ENCODE measurements at places on chromosomes 12 and 14.

GRCh38 chr12:53064613-53065436, 14.4 kb downstream of the SPRYD3 start:
- DNase-seq, result no peak

DNA sequence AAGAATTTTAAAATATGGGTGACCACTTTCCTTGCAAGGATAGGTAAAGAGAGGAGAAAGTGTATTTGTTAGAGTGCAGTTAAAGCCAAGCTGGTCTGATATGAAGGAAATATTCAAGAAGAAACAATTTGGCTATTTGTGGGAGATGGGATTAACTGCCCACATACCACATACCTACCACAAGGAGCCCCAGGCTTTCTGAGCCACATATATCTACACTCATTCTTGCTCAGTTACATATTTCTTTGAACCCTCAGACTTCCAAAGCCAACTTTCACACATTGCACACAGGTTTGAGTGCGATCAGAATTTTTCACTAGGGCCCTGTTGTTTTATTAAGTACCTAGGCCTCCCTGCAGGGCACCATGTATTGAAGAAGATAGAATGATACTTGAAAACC, 330.2 kb downstream of the ZFP36L1 start:
- no peak for DNase-seq

DNA sequence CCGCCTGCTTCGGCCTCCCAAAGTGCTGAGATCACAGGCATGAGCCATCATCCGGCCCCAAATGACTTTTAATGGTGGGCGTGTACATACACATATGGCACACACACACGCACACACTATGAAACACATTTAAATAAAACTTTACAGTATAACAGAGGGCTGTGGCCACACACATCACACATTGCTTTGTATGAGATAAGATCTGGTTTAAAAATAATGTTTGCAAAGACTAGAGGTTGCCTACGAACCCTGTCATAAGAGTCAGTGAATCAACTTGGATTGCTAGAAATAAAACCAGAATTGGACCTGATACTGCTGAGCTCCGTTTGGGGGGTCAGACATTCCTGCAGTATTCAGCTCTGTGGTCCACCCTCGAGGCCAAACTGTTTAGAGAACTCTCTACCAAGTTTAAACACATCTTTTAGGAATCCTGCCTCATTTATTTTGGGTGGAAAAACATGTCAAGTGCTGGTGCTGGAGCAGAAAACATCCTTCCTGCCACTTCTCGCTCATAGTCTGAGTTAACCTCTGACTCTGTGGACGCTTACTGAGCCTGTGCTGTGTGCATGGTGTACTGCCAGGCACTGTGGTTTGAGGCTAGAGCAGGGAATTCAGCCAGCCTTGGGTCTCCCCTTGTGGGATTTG, 47.8 kb upstream of the EML1 start:
- DNase-seq, result peak; percentile 69

- no peak for DNase-seq
These were observed 122.2 kb upstream of the NAP1L1 start for GRCh38 chr12:76206677-76207072.

GRCh38 chr12:80829767-80830166, 108.0 kb downstream of the LIN7A start:
- no peak for DNase-seq

- DNase-seq, result no peak
These were observed 479.2 kb upstream of the RGS6 start for GRCh38 chr14:71452987-71453386.

DNA sequence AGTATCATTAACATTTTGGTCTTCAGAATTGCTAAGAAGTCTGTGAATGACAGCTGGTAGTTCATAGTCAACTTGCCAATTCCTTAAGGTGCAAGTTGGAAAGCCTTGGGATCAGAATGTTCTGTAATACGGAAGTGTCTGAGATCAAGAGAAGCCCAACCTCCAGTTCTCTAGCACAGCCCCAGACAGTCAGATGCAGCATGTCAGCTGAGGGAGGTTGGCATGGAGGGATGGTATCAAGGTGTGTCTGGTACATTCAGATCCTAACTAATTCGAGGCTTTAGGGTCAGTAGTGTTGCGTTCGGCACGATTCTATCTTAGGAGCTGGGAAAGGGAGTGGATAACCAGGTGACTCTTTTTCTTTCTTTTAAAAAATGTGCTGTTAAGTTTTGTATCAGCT, 38.3 kb downstream of the FNTB start:
- no peak for DNase-seq

DNA sequence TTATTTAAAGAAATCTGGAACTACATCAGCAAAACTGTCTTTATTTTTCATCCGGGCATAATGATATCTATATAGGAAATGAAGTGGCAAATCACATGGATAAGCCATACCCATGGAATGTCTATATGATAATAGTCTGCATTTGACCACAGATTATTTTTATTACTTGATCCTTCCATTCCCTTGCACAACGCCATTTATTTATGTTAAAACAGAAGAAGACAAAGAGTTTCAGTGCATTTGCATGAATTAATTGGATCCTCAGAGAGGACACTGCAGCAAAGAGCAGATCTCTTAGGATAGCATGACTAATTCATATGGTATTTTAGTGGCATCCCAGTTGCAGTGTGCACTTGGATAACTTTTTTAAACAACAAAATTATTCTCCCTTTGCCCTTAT, 345.0 kb downstream of the CCDC91 start:
- peak; percentile 6 for DNase-seq

DNA sequence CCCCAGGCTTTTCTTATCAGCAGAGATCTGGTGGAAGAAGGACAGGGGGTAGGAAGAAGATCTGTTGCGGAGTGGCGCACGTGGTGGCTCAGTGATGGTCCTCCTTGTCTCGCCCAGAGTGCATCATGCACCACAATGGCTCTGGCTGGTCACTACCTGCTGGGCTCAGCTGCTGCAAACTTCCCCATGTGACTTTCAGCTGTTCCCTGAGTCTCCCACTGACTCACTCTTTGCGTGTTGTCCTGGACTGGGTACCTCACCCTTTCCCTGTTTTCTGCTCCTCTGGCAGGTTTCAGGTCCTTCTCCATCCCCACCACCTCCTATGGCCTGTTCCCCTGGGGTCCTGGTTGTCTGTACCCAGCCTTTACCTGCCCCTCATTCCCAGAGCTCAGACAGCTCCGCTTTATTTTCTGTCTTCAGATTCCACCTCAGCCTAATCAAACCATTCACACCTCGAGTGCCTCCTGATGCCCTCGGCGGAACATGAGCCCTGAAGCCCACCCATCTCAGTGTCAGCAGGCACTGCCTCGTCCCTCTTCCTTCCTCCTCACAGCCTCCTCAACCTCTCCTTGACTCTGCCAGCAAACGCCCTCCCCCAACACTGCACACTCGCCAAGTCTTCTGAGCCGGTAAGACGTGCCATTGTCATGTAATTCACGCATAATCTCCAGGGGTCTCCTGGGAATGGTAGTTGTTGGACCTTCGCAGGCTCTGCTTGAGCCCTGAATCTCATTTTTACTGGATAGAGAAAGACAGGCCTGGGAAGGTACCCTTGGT, 1.8 kb downstream of the C1R start:
- no peak for DNase-seq

GRCh38 chr12:47817272-47818006, 2.3 kb downstream of the HDAC7 start:
- no peak for DNase-seq

- no peak for DNase-seq
These were observed 30.4 kb downstream of the RAP1B start for GRCh38 chr12:68641138-68641537.

- no peak for DNase-seq
These were observed 80.7 kb downstream of the FOXN3 start for GRCh38 chr14:89336338-89336737.

DNA sequence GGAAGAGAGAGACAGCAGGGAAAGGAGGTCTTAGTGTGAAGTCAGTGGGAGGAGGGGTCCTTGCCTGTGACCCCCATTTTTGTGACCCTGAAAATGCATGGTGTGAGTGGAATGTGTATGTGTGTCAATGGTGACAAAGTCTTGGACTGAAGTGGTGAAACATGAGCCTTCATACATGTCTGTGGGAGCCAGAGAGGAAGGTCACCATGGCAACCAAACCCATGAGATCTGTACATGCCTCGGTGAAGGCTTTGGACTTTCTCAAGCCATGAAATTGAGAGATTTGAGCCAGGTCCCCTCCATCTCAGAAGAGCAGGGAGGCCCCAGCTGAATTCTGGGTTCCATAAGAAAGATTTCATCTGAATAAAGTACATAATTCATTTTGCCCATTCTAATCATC, 108.7 kb downstream of the TTC8 start:
- no peak for DNase-seq

- no peak for DNase-seq
These were observed 48.5 kb downstream of the ADIPOR2 start for GRCh38 chr12:1739368-1739767.

GRCh38 chr12:60072911-60073310, 477.1 kb downstream of the SLC16A7 start:
- DNase-seq, result peak; percentile 6

- DNase-seq, result no peak
These were observed 20.9 kb downstream of the ZC2HC1C start for GRCh38 chr14:75090353-75090752.

GRCh38 chr12:111777345-111778045, 10.8 kb downstream of the ALDH2 start:
- no peak for DNase-seq

DNA sequence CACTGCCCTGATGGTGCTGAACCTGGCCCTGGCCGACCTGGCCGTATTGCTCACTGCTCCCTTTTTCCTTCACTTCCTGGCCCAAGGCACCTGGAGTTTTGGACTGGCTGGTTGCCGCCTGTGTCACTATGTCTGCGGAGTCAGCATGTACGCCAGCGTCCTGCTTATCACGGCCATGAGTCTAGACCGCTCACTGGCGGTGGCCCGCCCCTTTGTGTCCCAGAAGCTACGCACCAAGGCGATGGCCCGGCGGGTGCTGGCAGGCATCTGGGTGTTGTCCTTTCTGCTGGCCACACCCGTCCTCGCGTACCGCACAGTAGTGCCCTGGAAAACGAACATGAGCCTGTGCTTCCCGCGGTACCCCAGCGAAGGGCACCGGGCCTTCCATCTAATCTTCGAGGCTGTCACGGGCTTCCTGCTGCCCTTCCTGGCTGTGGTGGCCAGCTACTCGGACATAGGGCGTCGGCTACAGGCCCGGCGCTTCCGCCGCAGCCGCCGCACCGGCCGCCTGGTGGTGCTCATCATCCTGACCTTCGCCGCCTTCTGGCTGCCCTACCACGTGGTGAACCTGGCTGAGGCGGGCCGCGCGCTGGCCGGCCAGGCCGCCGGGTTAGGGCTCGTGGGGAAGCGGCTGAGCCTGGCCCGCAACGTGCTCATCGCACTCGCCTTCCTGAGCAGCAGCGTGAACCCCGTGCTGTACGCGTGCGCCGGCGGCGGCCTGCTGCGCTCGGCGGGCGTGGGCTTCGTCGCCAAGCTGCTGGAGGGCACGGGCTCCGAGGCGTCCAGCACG, 4.7 kb downstream of the LTB4R start:
- DNase-seq, result no peak

GRCh38 chr12:51242120-51242519, 3.5 kb downstream of the DAZAP2 start:
- DNase-seq, result no peak

DNA sequence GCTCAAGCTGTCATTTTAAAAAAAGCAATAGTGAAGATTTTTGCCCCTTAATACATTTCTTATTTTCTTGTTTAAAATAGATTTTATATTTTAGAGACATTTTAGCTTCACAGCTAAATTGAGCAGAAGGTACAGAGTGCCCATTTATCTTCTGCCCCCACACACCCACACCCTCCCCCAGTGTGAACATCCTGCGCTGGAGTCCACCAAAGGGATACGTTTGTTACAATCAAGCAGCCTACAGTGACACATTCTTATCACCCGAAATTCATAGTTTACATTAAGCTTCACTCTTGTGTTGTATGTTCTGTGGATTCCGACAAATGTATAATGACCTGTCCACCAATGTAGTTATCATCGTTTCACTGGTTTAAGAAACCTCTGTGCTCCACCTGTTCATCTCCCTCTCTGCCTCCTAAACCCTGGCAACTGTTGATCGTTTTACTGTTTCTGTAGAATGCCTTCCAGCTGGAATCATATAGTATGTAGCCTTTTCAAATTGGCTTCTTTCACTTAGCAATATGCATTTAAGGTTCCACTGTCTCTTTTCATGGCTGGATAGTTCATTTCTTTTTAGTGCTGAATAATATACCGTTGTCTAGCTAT, 91.0 kb upstream of the TRAF3 start:
- no peak for DNase-seq

DNA sequence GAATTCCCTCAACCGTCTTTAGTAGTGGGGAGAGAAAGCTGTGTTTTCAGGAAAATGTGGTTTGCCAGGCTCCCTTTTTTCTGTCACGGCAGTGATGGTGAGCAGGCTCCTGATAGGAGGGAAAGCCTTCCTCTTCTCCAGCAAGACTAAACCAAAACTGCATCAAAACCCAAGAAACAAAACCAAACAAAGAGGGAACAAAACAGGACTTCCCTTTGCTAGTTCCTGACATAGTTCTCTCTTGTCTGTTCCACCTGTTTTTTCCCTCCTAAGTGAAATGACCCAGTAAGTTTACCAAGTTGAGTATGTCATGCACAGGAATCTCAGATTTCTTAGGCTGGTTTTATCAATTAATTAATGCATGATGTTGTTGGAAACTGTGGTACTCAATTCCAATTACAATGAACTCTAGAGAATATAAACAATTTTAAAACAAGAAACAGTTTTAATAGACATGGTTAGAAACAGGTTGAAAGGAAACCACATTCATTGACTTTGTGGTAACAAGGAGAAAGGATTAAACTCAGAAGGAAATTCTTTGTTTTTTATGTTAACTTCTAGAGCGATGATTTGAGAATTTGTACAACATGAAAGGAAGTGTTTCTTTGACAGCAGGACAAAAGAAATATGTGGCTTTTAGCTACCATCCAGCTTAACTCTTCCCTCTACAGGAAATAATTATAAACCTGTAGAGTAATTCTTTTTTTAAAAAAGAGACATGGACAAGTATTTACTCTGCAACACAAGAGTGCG, 23.0 kb upstream of the CSRP2 start:
- DNase-seq, result no peak

GRCh38 chr12:64760808-64761573, 1.8 kb upstream of the GNS start:
- no peak for DNase-seq

DNA sequence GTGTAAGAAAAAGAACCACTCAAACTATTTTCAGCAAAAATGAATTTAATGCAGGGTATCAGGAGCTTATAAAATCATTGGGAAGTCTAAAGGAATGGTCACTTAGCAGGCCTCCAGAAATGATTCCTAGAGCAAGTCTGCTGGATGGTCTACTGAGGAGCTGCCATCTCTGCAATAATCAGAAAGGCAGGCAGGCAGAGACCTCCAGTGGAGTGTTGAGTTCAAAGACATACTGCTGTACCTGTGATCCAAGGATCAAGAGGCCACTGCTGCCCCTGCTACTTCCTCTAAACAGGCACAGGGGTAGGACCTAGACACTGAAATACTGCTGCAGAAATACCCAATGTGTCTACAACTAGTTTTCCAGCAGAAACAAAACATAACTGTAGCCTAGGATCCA, 14.5 kb upstream of the KICS2 start:
- DNase-seq, result no peak

- DNase-seq, result no peak
These were observed 84.6 kb downstream of the SLC38A6 start for GRCh38 chr14:61065656-61066055.
